ENCODE measurements at places on chromosomes 5 and 9.

GRCh38 chr9:95870906-95871305, 4.6 kb upstream of the ERCC6L2 start:
- DNase-seq = no peak

DNA sequence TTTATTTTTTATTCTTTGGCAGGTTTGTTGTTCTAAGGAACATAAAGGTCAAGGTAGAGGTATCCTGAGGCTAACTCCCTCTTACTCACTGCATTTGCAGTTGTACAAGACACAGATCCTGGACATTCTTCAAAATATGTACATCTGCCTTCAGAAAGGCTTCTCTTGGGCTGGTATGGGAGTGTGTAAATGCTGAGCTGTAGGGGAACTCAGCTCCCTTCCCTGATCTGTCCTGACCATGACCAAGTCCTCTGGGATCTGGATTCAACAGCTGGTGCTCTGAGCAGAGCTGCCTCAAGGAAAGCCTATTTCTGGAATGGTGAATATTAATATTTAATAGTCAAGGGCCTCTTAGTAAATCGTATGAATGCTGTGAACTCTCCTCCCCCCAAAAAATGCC, 117.4 kb downstream of the PRKACG start:
- DNase-seq = no peak

DNA sequence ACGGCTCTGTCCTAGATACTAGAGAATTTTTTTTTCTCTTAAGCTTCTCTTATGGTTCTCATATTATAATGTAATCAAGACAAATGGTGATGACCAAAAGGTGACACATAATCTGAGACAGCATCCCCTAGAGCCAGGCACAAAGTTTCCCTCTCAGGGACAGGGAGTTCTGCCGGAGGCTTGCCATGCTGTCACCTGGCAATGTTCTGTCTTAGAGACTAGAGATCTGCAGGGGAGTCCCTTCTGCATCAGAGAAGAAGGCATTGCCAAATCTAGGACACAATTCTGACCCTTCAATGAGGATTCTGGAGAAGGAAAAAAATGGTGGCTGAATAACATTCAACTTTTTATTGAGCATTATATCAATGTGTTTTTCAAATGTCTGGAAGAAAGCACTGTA, 261.2 kb upstream of the TRPC7 start:
- no peak for DNase-seq

- DNase-seq = no peak
Observed at GRCh38 chr5:33854733-33855151, 37.0 kb downstream of the ADAMTS12 start.

DNA sequence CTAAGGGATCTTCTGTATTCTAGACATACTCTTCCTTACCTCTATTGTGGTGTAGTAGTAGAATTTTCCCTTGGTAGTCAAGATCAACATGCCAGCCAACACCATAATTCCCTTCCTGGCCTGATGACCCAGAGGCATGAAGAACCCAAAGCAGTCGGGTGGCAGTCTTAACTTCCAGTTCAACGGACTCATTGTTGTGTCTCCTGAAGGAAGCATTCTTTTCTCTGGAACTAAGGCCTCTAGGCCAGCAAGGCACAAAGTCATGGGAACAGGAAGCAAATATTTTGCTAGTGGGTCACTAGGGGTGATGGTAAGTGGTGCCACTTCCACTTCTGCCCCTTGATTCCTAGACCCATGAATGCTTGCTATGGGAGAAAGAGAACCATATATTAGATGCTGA, 55.2 kb upstream of the DAPK1 start:
- no peak for DNase-seq

DNA sequence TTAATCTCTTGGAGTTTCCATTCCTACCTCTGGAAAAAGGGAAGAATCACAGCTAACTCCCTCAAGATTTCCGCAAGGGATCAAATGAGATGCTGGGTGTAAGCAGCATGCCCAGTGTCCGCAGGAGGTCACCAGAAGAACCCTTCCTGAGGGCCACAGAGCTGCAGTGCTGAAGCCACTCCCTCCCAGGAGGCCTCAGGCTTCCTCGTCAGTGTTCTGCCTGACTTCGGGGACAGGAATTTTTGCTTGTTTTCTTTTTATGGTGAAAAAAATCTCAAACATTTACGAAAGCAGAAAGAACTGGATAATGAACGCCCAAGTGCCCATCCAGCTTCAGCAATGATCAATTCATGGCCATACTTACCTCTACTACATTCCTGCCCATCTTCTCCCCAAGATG, 183.0 kb downstream of the CDK5RAP2 start:
- no peak for DNase-seq

DNA sequence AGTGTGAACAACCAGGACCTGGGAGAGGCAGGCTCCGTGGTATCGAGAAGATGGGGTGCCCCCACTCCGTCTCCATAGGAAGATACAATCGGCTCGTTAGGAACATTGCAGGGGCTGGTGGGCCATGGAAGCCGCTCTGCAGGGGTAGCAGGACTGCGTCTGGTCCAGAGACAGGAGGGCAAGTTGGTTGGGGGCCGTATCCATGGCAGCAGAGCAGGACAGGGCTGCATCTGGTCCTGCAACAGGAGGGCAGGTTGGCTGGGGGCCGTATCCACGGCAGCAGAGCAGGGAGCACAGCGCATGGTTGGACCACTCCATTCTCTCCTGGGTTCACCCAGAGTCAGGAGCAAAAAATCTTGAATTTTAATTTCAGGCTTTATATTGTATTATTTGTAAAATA, 98.2 kb downstream of the ANKRD33B start:
- no peak for DNase-seq

DNA sequence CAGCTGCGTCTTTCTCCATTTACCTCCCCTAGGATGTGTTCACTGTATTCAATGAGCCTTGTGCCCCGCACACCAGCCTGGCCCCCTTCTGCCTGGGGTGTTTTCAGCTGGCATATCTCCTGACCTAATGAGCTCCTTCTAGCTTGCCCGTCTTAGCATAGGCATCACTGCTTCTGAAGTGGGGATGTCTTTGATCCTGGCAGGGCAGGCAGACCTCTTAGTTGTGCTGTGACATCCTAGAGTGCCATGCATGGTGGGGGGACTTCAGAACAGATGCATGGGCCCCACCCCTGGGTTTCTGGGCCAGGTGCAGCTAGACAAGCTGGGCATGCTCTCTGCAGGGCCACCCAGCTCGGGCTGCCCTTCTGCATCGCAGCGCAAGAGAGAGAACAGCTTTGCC, 172.7 kb downstream of the GADD45G start:
- no peak for DNase-seq

GRCh38 chr9:122777935-122778627, 10.7 kb upstream of the OR5C1 start:
- peak; percentile 32 for DNase-seq

GRCh38 chr5:39231705-39232525, 12.6 kb upstream of the FYB1 start:
- peak; percentile 90 for DNase-seq

- no peak for DNase-seq
Observed at GRCh38 chr5:118924006-118924389, 64.3 kb downstream of the DTWD2 start.

DNA sequence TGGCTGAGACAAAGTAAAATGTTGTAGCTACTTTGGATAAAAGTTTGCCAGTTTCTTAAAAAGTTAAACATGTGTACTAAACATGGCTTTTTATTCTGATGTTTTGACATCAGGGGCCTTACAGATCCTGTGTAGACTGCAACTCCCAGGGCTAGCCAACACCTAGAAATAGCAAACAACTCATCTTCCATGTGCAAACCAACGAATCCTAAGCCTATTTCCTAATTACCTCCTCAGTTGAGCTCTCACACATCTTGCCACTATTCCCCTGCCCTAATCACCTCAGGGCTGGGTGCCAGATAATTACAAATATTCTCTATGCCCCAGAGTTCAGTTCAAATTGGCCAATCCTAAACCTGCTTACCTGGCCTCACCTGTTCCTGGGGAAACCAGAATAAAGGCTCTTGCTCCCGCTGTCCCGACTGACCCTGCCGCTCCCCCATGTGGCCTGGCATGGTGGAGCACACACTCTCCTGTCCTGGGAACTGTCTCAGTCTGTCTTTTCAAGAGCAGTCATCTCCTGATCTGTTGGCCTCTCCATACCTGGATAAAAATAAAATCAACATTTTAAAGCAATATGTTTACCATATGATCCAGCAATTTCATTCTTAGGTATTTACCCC, 37.1 kb upstream of the FAM169A start:
- peak; percentile 82 for DNase-seq
